ENCODE measurements at places on chromosomes 1 and 21.

DNA sequence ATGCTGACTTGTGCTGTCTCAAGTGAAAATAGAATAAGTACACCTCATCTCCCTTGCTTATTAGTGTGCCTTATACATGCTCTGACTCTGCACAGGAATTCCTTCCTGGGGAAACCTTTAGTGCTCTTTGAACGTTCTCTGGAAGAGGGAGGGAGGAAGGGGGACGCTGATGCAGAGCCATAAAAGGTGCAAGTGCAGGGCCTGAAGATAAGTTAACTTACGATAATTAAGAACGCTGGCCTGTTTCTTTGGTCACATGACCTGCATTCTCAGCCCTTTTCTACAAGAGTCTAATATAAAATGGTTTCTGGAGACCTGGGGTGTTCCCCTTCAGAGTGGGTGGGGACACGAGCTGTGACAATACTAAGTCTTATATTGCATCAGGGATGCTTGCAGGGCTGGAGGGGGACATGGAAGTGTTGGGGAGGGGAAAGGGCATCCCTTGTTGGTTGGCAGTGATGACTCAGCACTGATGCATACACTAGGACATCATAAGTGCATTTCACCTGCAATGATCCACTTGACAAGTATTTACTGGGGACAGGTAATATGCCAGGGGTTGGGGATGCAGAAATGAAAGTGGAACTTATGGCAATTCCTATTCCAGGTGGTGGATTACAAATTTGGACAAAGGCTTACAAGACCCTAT, 26.3 kb upstream of the KIAA0040 start:
- no peak for DNase-seq

- DNase-seq, result no peak
These were observed 28.5 kb upstream of the PTGS2 start for GRCh38 chr1:186708694-186709097.

- peak; percentile 46 for DNase-seq
These were observed 89.3 kb upstream of the EDEM3 start for GRCh38 chr1:184843732-184844495.

DNA sequence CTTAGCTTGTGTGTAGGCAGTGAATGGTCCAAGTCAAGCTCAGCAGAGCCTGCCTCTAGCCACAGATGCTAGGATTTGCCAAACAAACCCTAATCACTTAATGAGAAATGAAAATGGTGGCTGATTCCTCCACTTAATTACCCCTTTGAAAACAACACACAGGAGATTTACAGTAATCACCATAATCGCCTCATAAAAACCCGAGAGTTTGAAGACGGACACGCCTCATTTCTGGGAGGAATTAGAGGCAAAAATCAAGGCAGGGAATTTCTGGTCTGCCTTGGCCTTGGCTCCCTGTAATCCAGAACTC, 16.3 kb upstream of the FOXE3 start:
- DNase-seq, result no peak

DNA sequence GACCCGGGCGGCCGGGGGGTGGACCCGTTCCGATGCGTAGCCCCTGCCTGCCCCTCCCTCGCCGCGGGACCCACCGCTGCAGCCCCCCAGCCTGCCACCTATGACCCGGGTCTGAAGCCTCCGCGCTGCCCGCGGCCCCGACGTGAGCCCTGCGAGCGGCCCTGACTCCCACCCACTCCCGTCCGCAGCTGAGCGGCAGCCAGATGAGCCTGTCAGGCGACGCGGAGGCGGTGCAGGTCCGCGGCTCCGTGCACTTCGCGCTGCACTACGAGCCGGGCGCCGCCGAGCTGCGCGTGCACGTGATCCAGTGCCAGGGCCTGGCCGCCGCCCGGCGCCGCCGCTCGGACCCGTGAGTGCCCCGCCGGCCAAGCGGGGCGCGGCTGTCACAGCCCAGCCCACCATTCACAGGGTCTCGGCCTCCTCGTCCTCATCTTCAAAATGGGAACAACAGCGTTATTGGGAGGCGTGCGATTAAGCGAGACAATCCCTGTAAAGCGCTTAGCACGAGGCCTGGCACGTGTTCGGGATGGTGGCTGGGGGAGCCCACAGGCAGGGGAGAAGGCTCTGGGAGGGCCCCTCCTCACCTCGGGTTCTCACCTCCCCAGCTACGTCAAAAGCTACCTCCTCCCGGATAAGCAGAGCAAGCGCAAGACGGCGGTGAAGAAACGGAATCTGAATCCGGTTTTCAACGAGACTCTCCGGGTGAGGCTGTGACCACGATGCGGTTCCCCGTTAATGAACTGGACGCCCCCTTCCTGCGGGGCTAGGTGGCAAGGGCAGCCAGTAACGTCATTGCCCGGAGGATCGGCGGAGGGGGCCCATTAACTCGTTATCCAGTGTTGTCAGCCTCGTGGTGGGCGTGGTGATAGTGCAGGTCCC, 8.2 kb downstream of the SYTL1 start:
- DNase-seq, result no peak

DNA sequence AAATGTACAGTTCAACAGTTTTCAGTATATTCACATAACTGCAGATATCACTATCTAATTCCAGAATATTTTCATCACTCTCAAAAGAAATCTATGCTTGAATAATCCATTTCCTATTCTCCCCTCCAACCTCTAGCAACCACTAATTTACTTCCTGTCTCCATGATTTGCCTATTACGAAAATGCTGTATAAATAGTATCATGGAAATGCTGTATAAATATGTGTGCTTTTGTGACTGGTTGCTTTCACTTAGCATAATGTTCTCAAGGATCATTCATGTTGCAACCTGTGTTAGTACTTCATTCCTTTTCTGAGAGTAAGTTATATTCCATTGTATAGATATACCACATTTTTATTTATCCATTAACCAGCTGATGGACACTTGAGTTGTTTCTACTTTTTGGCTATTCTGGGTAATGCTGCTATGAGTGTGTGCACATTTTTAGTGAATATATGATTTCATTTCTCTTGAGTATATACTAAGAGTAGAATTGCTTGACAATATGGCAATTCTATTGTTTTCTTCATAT, 115.6 kb downstream of the TNFSF18 start:
- DNase-seq, result no peak

DNA sequence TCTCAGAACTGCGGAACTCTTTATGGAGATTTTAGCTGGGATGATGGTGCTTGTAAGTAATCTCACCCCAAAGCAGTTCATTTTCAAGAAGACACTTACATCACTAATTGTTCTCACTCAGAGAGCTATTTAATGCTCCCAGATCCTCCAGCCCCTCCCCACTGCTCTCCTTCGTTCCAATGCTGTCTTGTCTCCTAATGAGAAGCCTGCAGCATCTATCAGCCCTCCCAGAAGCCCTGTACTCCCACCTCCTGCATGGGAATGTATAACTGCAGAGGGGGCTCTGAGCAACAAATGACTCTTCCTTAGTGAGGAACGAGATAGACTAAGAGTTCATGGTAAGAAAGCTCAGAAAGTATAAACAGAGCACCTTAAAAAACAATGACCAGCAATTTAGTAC, 377.4 kb upstream of the RUNX1 start:
- DNase-seq, result no peak

- no peak for DNase-seq
These were observed 6.8 kb downstream of the LAPTM5 start for GRCh38 chr1:30750731-30751291.

DNA sequence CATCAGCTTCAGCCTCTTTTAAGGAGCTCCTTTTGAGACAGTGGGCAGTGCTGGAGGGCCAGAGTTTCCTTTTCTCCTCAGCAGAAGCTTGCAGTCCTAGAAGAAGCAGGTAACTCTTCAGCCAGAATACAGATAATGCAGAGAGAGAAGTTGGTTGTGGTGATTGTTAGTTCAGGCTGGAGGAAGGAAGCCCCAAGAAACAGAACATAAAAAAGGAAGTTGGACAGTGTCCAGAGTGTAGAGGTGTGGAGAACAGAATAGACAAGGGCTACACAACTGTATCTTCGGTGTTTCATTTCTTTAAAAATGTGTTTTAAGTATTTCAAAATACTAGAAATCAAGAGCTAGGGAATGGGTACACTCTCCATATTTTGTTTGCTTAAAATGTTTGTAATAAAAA, 6.4 kb upstream of the TACSTD2 start:
- DNase-seq, result no peak

- no peak for DNase-seq
These were observed 36.0 kb upstream of the SLAMF9 start for GRCh38 chr1:159990005-159990404.

All from stimulated activated naive CD4-positive, alpha-beta T cell treated with Interleukin-2 at 50 U/mL for 16 hours (primary cell).